ENCODE measurements at places on chromosomes 11 and 22. TPM values are rescaled to one million over a fixed set of nuclear protein-coding genes. Genes with fewer than 3 reads are reported as not detected.
A peak's percentile ranks its signal among the peaks of the same experiment; 100 is the strongest.

HBG1 gene
- total RNA-seq: not detected

DNA sequence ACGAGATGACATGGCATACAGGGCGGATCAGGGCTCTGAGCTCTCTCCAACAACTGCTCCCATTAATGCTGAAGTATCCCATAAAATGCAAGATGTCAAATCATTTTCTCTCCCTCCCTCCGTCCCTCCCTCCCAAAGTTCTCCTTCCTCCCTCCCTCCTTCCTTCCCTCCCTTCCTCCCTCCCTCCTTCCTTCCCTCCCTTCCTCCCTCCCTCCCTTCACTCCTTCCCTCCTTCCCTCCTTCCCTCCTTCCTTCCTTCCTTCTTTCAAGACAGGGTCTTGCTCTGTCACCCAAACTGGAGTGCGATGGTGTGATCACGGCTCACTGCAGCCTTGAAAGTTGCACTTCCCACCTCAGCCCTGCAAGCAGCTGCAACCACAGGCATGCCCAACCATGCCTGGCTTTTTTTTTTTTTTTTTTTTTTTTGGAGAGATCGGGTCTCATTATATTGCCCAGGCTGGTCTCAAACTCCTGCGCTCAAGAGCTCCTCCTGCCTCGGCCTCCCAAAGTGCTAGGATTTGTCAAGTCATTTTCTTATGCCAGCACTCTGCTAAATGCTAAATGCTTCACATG, 38.2 kb downstream of the TXN2 start:
- H3K36me3 ChIP-seq: no peaks in the 10 kb centered on the region
- no peak overlapping the region for H3K4me3 ChIP-seq
- H3K27ac ChIP-seq: no peak overlapping the region
- peaks cover 3% of the 10 kb centered on the region for H3K4me1 ChIP-seq
- no peak for DNase-seq

DNA sequence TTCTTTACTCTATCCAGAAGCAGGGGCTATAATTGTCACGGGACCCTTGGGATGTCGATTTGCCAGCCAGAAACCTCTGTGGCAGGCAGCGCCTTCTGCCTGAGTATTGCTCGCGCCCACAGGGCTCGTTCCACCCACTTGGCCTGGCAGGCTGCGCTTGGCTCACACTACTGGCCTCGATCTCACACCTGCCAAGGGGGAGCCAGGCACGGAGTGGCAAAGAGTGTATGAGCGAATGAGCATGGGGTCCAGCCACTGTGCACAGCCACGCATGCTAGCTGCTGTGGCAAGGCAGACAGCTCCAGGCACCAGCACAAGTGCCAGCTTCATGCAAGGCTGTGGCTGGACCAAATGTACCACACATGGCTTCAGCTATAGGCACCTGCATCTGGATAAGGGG, 599.8 kb downstream of the DLG2 start:
- H3K4me1 ChIP-seq: no peaks in the 10 kb centered on the region
- H3K27ac ChIP-seq: no peak overlapping the region
- peak; percentile 43 for DNase-seq
- H3K4me3 ChIP-seq: no peak overlapping the region

DNA sequence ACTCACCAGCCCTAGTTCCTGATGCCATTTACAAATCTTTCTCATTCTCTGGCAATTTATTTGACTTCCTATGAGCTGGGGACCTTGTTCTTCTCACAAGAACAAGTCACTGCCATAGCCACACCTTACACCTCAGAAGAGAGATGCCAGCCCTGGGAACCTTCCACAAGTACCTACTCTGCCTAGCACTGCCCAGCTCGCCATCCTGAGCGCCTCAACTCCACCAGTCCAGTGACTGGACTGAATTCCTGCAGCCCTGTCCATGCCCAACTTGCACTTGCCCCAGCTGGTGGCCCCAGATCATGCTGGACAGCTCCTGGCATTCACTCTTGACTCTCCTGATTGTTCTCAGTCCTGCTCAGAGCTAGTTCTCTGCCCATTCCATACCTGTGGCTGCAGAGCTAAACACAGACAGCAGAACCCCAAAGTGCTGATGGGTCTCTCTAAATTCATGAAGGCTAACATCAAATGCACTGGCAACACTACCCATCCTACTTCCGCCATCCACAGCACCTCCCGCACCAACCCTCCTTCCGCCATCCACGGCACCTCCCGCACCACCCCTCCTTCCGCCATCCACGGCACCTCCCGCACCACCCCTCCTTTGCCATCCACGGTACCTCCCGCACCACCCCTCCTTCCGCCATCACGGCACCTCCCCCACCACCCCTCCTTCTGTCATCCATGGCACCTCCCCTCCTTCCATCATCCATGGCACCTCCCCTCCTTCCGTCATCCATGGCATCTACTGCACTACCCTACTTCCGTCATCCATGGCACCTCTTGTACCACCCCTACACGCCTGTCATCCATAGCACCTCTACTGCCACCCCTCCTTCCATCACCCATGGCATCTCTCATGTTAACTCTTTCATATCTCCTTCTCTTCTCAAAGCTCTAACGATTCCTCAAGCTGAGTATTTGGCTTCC, 23.6 kb upstream of the SLC25A1 start:
- no peak overlapping the region for H3K27ac ChIP-seq
- DNase-seq: peak; percentile 73
- H3K4me1 ChIP-seq: no peaks in the 10 kb centered on the region
- no peaks in the 10 kb centered on the region for H3K36me3 ChIP-seq
- no peaks in the 10 kb centered on the region for H3K27me3 ChIP-seq
- no peak overlapping the region for H3K4me3 ChIP-seq

DNA sequence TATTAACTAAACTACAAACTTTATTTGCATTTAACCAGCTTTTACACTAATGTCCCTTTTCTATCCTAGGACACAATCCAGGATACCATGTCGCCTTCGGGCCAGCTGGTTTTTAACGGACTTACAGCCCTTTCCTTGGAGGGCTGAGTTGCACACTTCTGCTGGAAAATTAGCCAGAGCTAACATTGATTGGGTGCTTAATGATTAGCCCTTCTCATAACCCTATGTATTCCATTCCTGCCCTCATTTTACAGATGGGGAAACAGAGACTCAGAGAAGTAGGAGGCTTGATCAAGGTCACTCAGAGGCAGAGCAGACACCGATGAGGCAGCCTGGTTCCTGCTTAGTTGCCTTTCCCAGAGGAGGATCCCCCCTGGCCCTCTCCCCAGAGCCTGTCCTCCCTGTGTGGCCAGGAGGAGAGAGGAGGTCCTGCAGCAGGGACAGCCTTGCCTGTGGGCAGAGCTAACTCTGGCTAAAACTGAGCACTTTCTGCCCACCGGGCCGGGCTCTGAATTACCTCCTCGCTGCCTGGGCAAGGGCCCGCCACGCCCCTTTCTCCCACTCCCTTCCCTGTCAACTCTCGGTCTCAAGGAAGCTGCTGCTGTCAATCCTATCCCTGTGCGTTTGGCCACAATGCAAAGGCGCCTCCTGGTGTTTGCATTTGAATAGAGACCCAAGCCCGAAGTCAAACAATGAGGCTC, 59.6 kb upstream of the PAX6 start:
- no peaks in the 10 kb centered on the region for H3K4me1 ChIP-seq
- H3K27me3 ChIP-seq: no peaks in the 10 kb centered on the region
- no peak overlapping the region for H3K27ac ChIP-seq
